ENCODE measurements at places on chromosomes 3 and 15. TPM values are rescaled to one million over a fixed set of nuclear protein-coding genes. Genes with fewer than 3 reads are reported as not detected.

Gene CIDEC
- not detected for total RNA-seq

DNA sequence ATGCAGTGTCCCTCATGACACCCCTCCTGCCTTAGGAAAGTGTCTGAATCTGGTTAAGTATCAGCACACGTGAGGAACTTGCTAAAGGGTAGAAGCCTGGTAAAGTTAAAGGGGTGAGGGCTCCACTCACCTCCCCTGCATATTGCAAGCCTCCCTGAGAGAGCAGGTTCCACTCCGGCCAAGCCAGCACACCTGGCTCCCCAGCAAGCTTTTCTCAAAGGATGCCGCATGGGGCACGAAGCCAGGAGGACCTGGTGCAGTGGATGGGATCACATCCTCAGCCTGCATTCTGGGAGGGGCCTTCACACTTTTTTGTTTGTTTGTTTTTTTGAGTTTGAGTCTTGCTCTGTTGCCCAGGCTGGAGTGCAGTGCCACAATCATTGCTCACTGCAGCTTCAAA lies 79.9 kb downstream of the PCSK6 start:
- peaks cover 16% of the 10 kb centered on the region for H3K27me3 ChIP-seq
- no peak overlapping the region for H3K4me3 ChIP-seq
- no peaks in the 10 kb centered on the region for H3K36me3 ChIP-seq
- DNase-seq: no peak
- H3K4me1 ChIP-seq: peaks cover 9% of the 10 kb centered on the region

- peaks cover 2% of the 10 kb centered on the region for H3K36me3 ChIP-seq
- H3K27ac ChIP-seq: no peak overlapping the region
- DNase-seq: no peak
- no peak overlapping the region for H3K4me3 ChIP-seq
- peaks cover 20% of the 10 kb centered on the region for H3K4me1 ChIP-seq
- peaks cover 11% of the 10 kb centered on the region for H3K27me3 ChIP-seq
Measured at GRCh38 chr3:16740515-16740914, 135.3 kb upstream of the DAZL start.

Gene SPPL2A
- 130 TPM for total RNA-seq

Gene TM4SF1
- not detected for total RNA-seq

- peaks cover 17% of the 10 kb centered on the region for H3K27me3 ChIP-seq
- no peak overlapping the region for H3K27ac ChIP-seq
- no peaks in the 10 kb centered on the region for H3K36me3 ChIP-seq
- no peak overlapping the region for H3K4me3 ChIP-seq
- peaks cover 14% of the 10 kb centered on the region for H3K4me1 ChIP-seq
Measured at GRCh38 chr3:134360046-134360445, 14.2 kb downstream of the AMOTL2 start.

DNA sequence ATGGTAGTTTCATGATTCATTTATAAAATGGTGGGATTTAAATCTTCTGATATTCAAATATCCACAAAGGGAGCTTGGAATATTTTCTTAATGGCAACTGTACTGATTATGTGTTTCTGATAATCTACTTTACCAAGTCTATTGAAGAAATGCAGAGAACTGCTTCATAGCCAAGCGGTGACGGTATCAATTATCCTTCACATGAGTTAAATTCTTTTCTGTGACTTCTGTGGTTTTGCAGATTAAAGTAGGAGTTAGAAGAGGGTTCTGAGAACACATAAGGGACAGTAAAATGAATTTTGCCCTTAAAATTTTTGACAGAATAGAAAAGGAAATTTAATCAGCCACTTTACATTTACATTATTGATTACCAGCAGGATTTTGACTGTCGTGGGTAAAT lies 563.2 kb downstream of the GBE1 start:
- H3K36me3 ChIP-seq: no peaks in the 10 kb centered on the region
- H3K27me3 ChIP-seq: no peaks in the 10 kb centered on the region
- no peaks in the 10 kb centered on the region for H3K4me1 ChIP-seq
- H3K4me3 ChIP-seq: no peak overlapping the region
- H3K27ac ChIP-seq: no peak overlapping the region

DNA sequence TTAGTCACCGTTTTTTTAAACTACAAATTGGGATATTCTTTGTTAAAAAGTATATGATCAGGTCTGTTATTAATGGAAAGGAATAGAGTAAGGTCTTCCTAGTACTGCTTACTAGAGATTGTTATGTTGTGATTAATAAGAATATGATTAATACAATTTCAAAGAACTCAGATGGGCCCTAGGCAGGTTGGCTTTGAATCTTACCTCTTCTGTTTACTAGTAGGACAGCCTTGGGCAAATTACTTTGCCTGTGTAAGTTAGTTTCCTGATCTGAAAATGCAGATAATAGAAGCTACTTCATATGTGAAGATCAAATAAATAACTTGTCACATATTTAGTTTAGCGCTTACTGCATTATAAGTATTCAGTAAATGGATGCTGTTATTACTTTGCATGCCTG lies 6.9 kb downstream of the GFM1 start:
- H3K27me3 ChIP-seq: no peaks in the 10 kb centered on the region
- no peak overlapping the region for H3K4me3 ChIP-seq
- H3K27ac ChIP-seq: no peak overlapping the region
- DNase-seq: no peak

DNA sequence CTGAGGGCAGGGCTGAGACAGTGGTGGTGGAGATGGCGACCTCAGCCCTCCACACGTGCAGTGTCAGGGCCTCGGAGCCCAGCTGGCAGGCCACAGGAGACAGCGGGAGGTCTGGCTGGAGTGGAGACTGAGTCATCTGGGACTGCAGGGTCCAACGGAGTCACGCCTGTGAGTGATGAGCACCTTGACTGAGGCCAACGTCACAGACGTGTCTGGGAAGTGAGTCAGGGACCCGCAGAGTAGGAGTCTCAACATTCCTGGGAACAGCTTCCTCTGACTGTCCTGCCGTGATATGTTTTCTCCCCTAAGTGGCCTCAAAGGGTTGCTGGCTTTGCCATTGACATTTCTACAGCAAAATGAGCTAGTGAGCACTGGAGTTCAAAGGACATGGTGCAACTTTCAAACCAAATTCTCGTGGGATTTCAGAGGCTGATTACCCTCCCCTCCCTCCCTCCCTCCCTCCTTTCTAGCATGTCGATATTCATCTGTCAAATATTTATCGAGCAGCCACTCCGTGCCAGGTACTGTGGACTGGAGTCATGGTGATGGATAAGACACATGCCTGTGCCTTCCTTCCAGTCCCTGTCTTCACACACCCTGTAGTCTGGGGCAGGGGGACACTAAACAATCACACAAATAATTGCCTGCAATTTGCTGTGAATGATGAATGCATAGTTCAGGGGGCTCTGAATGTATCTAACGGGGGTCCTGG lies 53.3 kb upstream of the AMOTL2 start:
- no peak overlapping the region for H3K27ac ChIP-seq
- H3K4me3 ChIP-seq: no peak overlapping the region
- no peaks in the 10 kb centered on the region for H3K4me1 ChIP-seq
- peaks cover 12% of the 10 kb centered on the region for H3K27me3 ChIP-seq

DNA sequence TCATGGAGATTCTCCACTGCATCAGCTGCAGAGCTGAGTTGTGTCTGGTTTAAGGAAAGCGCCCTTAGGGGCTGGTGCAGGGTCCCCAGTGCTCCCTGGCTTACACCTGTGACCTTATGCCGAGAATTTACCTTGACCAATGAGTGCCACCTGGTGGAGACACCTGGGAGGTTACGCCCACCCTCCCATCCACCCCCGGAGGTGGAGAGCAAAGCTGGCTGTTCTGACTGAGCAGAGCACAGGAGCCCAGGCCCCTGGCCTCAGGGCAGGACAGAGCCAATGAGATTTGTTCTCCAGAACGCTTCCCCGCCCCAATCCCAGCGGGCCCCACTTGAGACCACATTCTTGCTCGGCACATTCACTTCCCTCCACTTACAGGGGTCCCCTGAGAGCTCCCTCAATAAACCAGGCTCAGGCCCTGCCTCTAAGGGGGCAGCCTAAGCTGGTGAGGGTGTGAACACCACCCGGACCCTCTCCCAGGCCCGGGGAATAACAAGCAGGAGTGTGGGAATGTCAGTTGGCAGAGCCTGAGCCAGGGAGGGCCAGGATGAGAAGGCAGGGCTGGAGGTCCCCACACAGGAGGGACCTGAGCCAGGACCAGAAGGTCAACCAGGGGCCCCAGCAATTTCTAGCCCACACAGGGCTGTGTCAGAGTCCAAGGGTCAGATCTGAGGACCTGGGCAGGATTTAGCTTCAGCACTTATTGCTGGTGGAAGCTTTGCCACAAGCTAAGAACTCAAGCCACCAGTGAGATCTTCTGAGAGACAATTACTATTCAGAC lies 117.1 kb downstream of the TPRA1 start:
- H3K27ac ChIP-seq: no peak overlapping the region
- H3K27me3 ChIP-seq: peaks cover 55% of the 10 kb centered on the region
- peaks cover 14% of the 10 kb centered on the region for H3K4me1 ChIP-seq
- no peak overlapping the region for H3K4me3 ChIP-seq
- peak; percentile 41 for DNase-seq
- H3K36me3 ChIP-seq: no peaks in the 10 kb centered on the region

GRCh38 chr3:84066915-84067314 lies 891.9 kb upstream of the CADM2 start:
- H3K36me3 ChIP-seq: no peaks in the 10 kb centered on the region
- H3K27me3 ChIP-seq: no peaks in the 10 kb centered on the region
- no peaks in the 10 kb centered on the region for H3K4me1 ChIP-seq
- no peak overlapping the region for H3K27ac ChIP-seq
- no peak for DNase-seq
- no peak overlapping the region for H3K4me3 ChIP-seq

- H3K27me3 ChIP-seq: no peaks in the 10 kb centered on the region
- H3K4me3 ChIP-seq: no peak overlapping the region
- H3K4me1 ChIP-seq: no peaks in the 10 kb centered on the region
- peaks cover 1% of the 10 kb centered on the region for H3K36me3 ChIP-seq
- DNase-seq: no peak
Measured at GRCh38 chr3:86388820-86389219, 602.1 kb downstream of the VGLL3 start.

GRCh38 chr15:73949496-73949895 lies 23.2 kb downstream of the LOXL1 start:
- no peak for DNase-seq
- no peaks in the 10 kb centered on the region for H3K36me3 ChIP-seq
- no peak overlapping the region for H3K27ac ChIP-seq
- peaks cover 10% of the 10 kb centered on the region for H3K4me1 ChIP-seq

GRCh38 chr3:3172627-3173026 lies 6.9 kb downstream of the CRBN start:
- peaks cover 5% of the 10 kb centered on the region for H3K36me3 ChIP-seq
- no peak for DNase-seq
- peak overlapping the region; percentile 98 for H3K27ac ChIP-seq
- H3K4me1 ChIP-seq: peaks cover 63% of the 10 kb centered on the region

Gene SLCO2A1
- 0.10 TPM for total RNA-seq

Gene NMNAT3
- 6.4 TPM for total RNA-seq

GRCh38 chr15:41689083-41689482 lies 28.9 kb downstream of the MGA start:
- no peak overlapping the region for H3K4me3 ChIP-seq
- H3K27ac ChIP-seq: peak overlapping the region; percentile 31

Gene RAB11A
- total RNA-seq: 137 TPM

DNA sequence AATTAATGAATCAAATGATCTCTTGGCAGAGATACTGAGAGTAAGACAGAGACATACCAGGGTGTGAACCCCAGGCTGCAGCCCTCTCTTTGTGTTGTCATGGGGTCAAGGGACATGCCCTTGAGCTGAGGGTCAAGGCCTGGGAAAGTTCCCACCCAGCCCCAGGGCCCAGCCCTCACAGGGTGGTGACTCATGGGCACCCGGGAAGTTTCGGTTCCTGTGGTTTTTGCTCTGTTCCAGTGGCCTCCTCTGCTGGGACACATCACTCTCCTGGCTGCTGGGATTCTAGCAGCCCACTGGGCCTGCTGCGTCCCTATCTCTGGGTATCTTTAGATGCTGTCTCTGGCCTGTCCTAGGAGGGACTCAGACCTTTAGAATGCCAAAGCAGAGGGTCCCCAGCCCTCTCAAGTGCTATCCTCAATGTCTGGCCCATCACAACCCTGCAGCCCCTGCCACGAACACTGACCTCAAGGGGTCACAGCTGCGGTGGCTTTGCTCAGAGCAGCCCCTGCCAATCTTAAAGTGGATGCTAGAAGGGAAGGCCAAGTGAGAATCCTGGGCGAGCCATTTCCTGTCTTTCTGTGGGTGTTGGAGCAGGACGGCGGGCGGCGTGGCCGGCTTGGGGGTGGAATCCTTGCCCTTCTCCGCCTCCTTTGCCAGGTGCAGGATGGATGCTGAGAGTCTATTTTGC lies 148.4 kb upstream of the TLE3 start:
- H3K36me3 ChIP-seq: no peaks in the 10 kb centered on the region
- peaks cover 25% of the 10 kb centered on the region for H3K27me3 ChIP-seq
- no peak overlapping the region for H3K4me3 ChIP-seq
- no peak overlapping the region for H3K27ac ChIP-seq
- no peak for DNase-seq
- peaks cover 48% of the 10 kb centered on the region for H3K4me1 ChIP-seq

Gene TPRG1
- 24.4 TPM for total RNA-seq

Gene GPR149
- total RNA-seq: not detected

DNA sequence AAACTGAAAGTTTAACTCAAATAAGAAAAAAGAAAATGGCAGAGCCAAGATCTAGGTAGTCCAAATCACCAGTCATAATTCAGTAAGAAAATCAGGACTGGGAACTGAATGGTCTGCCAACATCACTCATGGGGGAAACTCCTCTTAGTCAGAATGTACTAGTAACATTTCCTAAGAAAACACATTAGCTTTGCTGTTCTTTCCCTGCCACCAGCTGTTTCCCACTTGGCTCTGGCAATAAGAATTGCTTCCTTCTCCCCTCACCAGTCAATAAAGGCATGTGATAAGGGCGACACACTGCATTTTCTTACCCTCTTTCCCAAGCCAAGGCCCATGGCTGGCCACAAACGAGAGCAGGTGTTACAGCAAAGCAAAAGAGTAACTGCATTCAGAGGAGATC lies 46.1 kb downstream of the PIK3R4 start:
- DNase-seq: no peak
- H3K27ac ChIP-seq: no peak overlapping the region
- H3K4me3 ChIP-seq: no peak overlapping the region
- no peaks in the 10 kb centered on the region for H3K4me1 ChIP-seq
- H3K36me3 ChIP-seq: peaks cover 11% of the 10 kb centered on the region
- H3K27me3 ChIP-seq: no peaks in the 10 kb centered on the region

Gene P2RY1
- 2.4 TPM for total RNA-seq

Data from activated T-cell treated with anti-CD3 and anti-CD28 coated beads, Interleukin-2, amount 50 U/mL, for 72 hours (primary cell).